Glomerular endothelial cell (primary cell): ENCODE measurements at places on chromosomes 7 and 10.
A peak's percentile ranks its signal among the peaks of the same experiment; 100 is the strongest.

GRCh38 chr10:87622314-87623004 lies 37.2 kb upstream of the PAPSS2 start:
- DNase-seq, result no peak

DNA sequence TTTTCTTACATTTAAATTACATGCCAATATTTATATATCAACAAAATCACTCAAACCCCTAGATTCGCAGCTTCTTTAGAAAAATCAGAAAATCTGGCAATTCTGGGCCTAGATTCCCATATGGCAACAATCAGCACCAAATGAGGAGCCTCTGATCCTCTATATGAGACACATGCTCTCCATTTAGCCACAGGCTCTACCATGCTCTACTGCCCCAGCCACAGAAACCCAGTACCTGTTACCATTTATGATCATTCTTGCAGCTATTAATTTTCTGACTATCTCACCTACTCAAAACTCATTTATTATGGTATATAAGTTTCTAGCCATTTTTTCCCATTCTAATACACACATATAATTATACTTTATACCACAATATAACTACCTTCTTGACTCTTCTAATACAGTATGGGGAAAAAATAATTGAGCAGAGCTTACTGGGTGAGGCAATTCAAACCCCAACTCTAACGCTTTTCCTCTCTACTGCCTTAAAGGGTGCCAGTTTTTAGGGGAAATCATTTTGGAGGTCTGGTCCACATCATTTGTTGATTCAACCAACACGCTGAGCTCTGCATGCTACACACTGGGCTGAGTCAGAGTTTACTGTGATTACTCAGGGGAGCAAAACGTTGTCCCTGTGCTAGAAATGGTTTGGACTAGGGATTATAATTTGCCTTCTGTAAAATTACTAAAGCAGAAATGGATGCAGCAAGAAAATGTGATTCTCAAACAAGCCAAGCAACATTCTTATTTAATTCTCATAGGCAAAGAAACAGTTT lies 11.6 kb downstream of the PDLIM1 start:
- DNase-seq, result no peak

GRCh38 chr7:93551063-93551895 lies 23.2 kb downstream of the CALCR start:
- peak; percentile 37 for DNase-seq

GRCh38 chr10:260819-261429 lies 125.7 kb downstream of the ZMYND11 start:
- DNase-seq, result no peak

DNA sequence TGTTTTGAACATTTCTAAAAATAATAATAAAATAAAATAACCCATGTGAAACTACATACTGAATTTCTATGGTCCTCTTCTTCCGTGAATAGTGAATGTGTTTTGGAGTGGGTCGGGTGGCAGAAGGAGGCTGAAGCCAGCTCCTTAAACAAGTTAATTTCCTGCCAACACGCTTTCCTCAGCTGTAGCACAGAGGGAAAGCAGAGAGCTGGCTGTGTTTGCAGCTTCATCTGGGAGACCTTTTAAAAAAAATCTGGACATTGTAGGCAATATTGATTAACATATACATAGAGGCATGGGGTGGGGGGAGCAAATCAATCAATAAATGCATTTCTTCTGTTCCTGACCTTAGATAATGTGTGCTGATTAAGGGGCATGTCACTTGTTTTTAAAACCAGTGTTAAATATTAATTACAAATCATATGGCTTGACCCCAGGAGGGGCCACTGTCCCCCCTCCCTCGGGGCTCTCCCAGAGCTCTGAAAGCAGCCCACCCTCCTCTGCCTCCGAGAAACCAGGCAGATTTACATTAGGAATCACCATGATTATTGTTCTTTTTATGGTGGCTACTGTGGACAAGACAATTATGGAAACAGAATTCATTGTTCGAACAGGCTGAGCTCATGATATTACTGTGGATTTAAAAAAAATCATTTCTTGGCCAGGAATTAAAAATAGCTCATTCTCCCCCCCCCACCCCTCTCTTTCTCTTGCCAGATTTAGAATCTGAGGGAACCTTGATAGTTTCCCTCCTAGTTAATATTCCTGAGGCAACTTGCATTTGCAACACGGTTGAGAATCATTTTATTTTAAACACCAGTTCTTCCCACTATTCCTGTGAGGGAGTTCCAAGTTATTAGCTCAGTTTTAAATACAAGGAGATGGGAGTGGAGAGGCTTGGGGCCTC lies 100.5 kb upstream of the CARD11 start:
- DNase-seq, result no peak

GRCh38 chr7:30914596-30914995 lies 2.9 kb downstream of the AQP1 start:
- no peak for DNase-seq

DNA sequence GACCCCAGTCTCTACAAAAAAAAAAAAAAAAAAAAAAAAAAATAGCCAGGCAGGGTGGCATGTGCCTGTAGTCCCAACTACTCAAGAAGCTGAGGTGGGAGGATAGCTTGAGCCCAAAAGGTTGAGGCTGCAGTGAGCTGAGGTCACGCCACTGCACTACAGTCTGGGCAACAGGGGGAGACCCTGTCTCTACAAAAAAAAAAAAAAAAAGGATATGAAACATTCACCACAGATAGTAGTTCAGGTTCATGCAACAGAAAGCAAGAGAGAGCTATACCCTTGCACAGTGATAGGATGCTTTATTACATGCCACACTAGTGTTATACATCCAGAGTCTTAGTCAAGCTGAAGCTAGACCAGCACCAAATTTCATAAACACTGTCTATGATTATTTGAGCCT lies 148.4 kb upstream of the KAT6B start:
- DNase-seq, result no peak

DNA sequence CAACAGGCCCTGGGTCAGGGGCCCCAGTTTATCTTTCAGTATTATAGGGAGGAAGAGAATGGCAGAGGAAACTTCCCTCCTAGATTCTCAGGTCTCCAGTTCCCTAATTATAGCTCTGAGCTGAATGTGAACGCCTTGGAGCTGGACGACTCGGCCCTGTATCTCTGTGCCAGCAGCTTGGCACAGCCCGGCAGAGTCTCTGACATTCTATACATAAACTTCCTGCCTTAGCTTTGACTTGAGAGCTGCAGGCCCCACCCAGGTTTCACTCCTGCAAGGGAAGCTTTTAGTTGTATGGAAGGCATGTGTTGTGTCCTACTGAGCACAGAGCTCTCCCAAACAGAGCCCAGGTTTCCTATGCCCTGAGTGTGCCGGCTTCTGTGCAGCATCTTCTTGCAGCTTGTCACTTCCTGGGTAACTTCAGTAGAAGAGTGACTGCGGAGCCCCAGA lies 205.6 kb upstream of the PRSS58 start:
- DNase-seq, result no peak

DNA sequence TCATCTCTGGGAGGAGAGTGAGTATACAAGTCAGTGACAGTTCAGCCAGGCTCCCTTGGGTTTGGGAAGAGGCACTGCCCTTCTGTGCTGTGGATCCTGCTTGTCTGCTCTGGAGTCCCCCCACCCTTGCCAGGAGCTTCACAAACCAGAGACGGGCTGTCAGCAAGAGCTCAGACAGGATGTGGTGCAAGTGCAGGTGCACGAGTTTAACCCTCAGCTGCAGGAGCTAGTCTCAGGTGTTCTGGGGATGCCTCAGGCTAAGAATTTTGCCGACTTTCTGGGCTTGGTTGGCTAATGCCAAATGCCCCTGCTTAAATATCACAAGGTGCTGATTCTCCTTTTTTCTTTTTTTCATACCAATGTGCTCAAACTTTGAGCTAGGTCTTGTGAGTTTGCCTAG lies 22.3 kb downstream of the ZNF783 start:
- DNase-seq, result no peak

DNA sequence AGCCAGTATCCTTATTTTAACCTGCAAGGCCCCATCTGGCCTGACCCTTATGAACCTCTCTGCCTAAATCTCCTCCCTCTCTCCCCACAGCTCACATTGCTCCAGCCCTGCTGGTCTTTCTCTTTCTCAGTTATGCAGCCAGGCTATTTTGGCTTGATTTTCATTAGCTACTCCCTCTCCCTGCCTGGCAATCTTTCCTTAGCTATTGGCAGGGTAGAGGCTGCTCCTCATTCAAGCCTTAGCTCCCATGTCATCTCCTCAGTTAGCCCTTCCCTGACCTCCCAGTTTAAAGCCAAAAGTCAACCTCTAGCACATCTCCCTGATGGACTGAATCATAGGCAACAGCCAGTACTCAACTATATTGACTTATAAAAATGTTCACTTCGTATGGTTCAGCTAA lies 214.4 kb upstream of the CELF2 start:
- DNase-seq, result no peak

DNA sequence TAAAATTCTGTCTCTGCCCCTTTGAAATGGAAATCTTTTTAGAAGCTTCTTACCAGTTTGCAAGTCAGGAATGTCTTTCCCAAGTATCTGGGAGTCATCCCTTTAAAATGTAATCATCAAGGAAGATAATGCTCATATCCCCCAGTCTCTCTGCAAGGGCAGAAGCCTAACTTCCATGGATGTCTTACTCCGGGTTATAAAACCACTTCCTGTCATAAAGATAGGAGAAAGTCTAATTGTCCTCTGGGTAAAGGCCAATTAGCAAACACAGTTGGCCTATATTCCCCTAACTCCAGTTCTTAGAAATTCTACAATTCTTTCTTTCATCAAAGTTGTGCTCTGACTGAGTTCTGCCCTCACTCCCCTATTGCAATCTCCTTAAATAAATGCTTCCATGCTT lies 1631.5 kb upstream of the LRRTM3 start:
- DNase-seq, result no peak

DNA sequence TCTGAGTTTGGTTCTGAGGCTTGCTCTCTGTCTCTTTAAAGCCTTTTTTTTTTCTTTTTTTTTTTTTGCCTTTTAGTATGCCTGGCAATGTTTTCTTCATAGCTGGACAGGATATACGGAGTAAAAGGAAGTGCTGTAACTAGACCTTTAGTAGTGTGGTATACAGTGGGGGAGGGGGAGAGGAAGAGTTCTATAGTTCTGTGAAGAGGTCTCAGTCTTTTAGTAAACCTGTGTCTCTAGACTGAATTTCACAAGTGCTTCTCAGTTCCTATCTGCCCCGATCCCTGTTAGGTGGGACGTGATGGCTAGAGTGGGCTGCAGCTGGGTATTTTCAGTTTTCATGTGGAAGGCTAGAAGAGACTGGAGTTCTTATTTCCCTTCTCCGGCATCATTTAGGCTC lies 3.1 kb upstream of the ABCC2 start:
- peak; percentile 90 for DNase-seq

- no peak for DNase-seq
Measured at GRCh38 chr7:5677538-5678294, 103.7 kb downstream of the RNF216 start.

GRCh38 chr7:159075563-159076238 lies 69.0 kb downstream of the VIPR2 start:
- DNase-seq, result no peak

DNA sequence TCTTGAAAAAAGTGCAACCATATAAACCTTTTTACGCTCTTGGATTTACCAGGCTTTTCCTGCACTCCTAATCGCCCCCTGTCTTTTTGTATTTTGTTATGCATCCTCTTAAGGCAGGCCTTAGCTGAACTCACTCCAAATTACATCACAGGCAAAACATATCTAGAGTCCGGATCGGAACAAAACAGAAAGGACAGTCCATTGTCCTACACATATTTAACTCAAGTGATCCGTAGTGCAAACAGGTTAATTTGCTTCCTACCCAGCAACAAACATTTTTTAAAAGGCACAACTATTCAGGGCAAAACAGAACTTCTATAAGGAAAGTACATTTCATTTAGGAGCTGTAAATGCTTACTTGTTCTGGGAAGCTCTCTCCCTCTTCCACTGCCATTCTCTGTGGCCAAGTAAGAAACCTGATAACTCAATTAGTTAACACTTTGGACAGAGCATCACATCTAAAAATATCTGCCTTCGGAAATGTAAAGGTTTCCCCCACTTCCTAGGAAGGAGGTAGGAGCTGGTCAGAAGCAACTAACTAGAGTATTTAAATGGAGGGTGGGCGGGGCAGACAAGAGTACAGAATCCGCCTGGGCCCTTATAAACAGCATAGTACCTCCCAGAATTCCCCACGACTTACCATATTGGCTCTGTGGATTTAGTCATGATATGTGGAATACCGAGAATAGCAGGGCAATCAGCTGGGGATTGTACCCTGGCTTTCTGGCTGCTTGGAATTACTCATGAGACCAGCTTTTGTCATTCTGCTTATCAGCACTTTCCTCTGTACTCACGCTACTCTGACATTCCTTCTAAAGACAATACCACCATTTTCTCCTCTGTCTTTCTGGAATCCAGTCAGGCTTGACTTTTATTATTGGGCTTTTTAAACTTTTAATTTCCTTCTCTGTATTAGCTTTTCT lies 89.5 kb downstream of the ANK3 start:
- no peak for DNase-seq

GRCh38 chr10:44384601-44385025 lies 284 bp downstream of the CXCL12 start:
- DNase-seq, result no peak

DNA sequence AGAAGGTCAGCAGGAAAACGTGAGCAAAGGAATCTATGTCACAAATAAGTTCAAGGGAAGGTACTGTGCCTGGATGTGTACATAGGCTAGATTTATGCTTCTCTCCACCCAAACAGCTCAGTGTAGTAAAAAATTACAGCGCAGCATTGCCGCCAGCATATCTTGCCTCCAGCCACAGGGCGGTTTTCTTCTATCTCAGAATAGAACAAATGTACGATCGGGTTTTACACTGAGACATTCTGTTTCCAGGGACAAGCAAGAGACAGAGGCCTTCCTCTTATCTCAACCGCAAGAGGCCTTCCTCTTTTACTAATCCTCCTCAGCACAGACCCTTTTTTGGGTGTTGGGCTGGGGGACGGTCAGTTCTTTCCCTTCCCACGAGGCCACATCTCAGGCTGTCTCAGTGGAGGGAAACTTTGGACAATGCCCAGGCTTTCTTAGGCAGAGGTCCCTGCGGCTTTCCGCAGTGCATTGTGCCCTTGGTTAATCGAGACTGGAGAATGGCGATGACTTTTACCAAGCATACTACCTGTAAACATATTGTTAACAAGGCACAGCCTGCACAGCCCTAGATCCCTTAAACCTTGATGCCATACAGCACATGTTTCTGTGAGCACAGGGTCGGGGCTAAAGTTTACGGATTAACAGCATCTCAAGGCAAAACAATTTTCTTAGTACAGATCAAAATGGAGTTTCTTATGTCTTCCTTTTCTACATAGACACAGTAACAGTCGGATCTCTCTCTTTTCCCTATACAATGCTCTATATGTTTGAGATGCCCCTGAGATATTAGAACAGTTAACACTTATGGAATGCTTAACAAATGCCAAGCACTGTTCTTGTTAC lies 11.6 kb upstream of the ABHD11 start:
- DNase-seq, result no peak

DNA sequence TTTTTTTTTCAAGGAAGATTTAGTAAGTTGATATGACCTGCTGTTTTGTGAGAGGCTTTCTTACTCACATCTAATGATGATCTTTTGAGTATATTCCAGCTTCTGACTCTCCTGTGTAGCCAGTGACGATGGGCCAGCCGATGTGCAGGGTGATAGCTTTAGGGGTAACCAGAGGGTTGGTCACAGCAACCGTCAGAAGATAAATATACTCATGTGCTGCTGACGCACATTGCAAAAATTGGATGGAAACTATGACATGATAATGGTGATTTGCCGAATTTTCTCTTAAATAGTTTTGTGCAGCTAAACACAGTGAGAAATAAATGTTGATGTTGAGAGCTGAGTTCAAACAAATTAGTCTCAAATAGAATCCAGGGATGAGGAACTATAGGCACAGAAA lies 29.5 kb downstream of the R3HCC1L start:
- no peak for DNase-seq
